ENCODE measurements at places on chromosomes 6 and 20.

DNA sequence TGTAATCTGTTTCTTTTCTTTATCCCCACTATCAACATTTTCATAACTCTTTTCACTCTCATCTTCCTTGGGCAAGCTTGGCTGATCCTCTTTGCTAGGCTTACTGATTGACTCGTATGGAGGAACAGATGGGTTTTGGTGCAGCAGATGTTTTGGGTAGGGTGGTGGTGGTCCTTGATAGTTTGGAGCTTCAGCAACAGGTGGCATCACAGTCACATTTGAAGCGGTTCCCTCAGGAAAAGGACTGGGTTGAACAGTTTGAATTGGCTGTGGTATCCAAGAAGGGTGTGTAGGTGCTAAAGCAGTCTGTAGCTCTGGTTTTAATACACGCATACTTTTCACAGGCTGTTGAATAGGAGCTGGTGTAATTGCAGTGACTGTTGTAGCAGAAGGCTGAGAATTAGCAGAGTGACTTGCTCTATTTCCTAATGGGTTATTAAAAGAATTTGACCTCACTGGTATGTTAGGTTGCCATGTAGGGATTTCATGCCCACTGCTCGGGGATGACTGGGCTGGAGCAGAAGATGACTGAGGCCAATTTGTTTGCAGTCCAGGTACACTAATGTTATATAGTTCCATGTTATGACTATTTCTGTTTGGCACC lies 34.5 kb downstream of the LATS1 start:
- no peak for DNase-seq

DNA sequence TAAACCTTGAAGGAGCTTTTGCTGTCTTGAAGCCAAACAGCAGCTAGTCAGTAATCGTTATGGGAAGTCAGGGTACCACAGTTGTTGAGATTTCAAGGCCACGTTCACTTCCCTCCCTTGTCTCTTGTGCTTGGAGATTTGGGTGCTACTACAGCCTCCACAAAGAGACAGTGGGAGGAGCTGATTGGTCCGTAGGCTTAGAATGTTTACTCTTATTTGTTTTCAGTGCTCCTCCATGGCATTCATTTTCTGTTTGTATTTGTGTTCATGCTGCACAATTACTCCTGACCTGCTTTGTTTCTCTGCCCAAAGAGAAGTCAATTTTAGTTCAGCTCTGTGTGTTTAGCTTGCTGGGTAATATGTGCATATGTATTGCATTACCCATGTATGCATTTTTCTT lies 147.7 kb downstream of the PRL start:
- DNase-seq: no peak

DNA sequence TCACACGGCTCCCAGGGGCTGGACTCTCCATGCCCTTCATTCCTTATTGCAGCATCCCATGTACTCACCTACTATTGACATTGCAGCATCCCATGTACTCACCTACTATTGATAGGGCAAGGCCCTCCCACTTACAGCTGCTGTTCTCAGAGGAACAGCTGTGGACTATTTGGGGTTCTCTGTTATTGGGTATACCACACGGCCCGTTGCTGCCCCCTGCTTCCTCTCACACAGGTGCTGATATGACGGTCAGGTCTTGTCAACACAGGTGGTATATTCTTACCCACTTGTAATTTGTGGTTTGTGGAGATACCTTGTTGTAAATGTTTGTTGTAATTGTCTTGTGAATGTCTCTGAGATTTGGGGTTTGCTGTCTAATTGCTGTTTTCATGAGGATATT lies 18.8 kb downstream of the ALDH5A1 start:
- DNase-seq: no peak

- DNase-seq: no peak
Observed at GRCh38 chr6:37069639-37070038, 64.2 kb downstream of the FGD2 start.

DNA sequence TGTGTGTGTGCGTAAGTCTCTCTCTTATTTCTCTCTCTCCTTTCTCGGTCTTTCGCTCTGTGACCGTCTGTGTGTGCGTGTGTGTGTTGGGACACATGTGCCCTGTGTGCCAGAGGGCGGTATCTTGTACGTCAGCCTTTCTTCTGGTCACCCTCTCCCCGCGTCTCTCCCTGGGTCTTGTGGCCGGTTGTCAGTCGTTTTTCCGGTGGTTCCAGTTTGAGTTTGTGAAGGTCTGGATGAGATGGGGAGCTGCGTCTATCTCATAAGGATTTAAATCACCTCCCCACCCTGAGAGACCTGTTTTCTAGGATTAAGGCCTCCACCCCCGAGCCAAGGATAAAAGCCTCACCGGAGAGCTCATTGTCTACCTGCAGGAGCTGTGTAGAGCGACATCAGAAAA lies 295.5 kb upstream of the ZNF337 start:
- DNase-seq: no peak

DNA sequence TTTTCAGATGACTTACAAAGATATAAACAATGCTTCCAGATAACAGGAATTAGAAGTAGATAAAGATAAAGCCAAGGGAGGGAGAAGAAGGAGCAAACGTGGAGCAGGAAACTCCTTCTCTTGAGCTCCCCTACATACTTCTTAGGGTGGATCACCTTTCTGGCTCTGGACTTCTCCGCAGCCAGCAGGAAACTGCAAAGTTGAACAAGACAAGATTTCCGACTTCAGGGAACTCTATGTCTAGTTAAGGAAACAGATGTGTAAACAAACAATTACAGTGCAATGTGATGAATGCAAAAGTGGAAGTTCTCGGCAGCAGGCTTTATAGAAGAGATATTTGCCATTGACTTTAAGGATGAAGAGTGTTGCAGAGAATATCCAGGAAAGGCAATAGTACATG lies 134.0 kb upstream of the MARCKS start:
- no peak for DNase-seq

- no peak for DNase-seq
Observed at GRCh38 chr6:149132336-149132735, 185.2 kb upstream of the TAB2 start.

- DNase-seq: no peak
Observed at GRCh38 chr6:45702849-45703739, 312.6 kb downstream of the CLIC5 start.

DNA sequence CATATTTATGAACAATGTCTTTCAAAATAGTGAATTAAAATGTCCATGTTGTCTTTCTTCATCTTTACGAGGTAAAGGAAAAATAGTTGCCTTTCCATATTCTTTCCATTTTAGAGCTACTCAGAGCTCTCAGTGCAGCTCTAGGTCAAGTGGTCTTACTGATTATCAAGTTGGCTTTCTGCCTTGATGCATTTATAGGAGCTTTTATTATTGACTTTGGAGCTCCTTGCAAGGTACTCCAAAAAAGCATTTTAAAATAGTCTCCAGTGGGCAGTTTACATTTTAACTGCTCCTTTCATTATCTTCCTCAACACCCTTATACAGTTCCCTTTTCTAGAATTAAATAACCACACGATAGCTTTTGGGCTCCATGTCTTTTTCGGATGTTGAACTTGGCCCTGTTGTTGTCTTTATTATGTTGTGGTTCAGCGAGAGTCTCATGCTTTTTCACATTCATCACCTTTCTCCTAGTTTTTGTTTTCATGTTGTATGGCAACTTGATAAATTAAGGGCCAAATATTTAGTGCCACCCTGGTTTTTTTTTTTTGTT lies 122.9 kb downstream of the CLIC5 start:
- no peak for DNase-seq

DNA sequence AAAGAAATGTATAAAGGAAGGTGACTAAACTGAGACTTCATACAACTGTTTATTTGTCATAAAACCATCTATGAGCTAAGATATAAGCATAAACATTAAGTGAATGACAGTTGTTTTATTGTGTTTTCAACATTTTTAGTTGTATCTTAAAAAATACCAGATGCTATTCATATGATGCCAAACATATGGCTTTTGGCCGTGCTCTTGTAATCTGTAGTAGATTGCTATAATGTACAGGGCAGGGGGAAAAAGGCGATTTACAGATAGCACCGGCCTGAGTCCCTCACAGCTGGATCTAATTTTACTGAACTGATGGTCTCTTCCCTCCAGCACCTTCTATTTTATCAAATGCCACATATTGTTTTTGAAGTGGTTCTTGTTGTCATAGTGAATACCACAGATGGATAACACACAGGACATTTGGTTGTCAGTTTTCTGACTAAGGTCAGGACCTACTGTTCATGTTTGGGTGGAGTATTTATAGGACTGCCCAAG lies 48.2 kb downstream of the CENPW start:
- DNase-seq: no peak

DNA sequence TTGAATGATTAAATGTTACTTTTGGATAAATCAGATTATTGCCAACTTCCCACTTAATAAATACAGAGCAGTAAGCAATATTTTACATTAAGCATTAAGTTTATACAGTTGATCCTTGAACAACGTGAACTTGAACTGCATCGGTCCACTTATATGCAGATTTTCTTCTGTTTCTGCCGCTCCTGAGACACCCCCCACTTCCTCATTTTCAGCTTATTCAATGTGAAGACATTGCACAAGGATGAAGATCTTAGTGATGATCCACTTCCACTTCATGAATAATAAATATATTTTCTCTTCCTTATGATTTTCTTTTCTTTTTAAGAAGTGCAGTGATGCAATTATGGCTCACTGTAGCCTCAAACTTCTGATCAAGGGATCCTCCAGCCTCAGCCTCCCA lies 167.2 kb downstream of the LINC00237 start:
- no peak for DNase-seq

DNA sequence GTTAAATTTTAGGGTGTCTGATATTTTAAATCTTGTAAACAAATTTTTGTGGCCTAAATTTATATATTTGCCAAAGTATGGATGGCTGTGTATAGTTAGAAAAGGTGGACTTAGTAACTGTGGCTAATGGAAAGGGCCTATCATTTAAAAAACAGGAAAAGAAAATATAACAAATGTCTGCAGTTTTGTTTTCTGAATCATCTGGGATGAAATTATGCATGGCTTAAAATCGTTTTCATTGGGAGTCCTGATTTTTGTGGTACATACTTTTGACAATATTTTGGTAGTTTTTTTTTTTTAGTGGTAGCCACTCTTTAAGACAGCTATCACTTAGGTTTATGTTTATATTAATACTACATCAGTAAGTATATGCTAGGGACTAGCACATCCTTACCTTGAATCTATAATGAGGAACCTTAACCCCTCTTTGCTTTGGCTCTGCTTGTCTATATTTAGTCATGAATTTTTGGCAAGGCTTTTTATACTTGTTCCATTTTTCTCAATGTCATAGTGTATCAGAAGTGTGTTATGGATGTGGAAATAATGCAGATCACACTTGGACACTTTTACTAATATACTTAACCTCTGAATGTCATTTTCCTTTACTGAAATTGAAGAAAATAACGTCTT lies 5.6 kb downstream of the ARID1B start:
- DNase-seq: no peak

- no peak for DNase-seq
Observed at GRCh38 chr20:58754584-58754983, 62.0 kb downstream of the NPEPL1 start.

DNA sequence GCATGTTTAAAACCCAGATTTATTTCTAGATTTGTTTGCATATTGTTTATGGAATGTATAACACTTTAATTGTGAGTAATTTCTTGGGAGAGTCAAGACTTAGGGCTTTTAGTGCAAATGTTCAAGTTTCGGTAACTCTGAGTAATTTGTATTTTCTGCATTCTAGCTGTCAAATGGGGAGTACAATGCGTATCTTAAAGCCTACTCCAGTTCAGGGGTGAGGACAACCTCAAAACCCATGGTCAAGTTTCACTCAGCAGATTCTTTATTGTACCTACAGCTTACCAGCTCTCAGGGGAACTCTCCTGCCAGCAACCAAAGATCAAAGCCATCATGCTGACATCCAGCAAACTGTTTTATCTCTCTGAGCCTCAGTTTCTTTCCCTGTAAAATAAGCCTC lies 458.6 kb upstream of the JARID2 start:
- no peak for DNase-seq

DNA sequence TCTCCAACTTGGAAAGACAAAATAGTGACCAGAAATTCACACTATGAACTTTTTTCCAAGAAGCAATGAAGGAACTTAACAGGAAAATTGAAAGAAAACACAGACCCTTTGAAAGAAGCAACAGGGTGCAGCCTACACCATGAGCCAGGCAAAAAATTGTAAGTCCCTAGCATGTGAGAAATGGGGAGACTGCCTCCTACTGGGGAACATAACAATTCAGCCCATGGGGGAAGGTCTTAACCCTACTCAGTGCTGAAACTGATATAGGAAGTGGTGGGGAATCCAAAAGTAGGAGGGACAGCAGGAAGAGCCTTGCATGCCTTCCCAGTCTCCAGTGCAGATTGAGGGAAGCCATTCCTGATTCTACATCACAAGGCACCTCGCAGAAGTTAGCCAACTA lies 235.1 kb upstream of the UFL1 start:
- DNase-seq: no peak

- no peak for DNase-seq
Observed at GRCh38 chr20:43985121-43985520, 70.5 kb downstream of the TOX2 start.

- DNase-seq: no peak
Observed at GRCh38 chr6:33748841-33749240, 2.1 kb upstream of the IP6K3 start.

DNA sequence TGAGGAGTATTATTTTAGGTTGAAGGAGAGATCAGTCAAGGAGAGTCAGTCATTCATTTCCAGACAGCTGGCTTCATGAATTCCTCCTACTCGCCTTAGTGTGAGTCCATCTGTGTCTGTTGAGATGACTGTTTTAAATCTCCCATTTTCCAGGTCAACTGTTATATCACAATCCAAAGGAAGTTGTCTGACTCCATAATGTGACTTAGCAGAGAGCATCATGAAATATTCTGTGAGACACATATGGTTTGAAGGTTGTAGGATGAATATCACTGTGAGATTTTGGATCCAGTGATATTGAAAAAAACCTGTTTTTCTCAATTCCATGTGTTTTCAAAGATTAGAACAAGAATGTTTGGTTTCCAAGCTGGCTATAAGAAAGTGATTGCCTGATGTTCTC lies 530.2 kb upstream of the MAN1A1 start:
- DNase-seq: no peak

GRCh38 chr6:81981812-81982211 lies 229.3 kb upstream of the TENT5A start:
- no peak for DNase-seq
